NAMALWA (cell line): ENCODE measurements at places on chromosomes 12 and 14.
A peak's percentile ranks its signal among the peaks of the same experiment; 100 is the strongest.

- no peak for DNase-seq
Measured at GRCh38 chr12:25591144-25591543, 38.1 kb upstream of the LMNTD1 start.

GRCh38 chr14:53432378-53432802, 279.3 kb upstream of the DDHD1 start:
- peak; percentile 40 for DNase-seq

DNA sequence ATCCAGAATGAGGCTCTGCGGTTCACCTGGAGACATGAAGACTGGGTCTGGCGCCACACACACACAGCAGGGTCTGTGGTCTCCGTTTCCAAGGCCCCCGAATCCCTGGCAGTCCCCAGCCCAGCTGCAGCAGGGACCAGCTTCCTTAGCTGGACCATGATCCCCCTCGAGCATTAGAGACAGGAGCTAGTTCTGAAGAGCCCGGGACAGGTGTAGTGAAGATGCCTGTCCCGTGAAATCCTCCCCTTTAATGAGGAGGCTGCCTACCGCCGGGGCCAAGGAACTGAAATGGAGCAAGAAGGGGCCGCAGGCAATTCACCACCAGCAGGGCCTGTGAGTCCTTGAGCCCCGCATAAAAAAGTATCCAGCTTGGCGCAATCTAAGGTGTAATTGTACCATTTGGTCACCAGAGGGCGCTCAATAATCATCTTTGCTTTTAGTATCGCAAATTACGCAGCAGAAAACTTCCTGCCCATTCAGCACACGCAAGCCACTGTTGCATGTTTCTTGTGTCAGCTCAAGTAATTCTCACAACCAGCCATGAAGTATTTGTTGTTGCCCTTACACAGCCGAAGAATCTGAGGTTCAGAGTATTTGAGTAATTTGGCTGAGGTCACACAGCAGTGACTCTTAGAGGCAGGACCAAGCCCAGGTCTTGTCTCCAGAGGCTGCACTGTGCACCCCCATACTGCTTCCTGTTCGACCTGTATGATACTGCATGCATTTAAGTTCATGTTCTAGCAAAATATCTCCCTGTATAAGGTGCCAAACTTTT, 54.3 kb upstream of the PPP2R5C start:
- DNase-seq, result peak; percentile 95

- no peak for DNase-seq
Measured at GRCh38 chr14:82689948-82690347, 1156.3 kb upstream of the SEL1L start.

DNA sequence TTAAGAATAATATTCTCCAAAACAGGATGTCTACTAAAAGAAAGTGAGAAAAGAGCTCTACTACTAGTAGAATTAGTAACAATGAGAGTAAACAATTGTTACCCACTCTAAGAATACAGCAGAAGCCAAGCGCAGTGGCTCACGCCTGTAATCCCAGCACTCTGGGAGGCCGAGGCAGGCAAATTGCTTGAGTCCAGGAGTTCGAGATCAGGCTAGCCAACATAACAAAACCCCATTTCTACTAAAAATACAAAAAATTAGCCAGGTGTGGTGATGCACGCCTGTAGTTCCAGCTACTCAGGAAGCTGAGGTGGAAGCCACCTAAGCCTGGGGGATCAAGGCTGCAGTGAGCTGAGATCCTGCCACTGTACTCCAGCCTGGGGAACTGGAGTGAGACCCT, 4.7 kb downstream of the DNAJC14 start:
- no peak for DNase-seq

DNA sequence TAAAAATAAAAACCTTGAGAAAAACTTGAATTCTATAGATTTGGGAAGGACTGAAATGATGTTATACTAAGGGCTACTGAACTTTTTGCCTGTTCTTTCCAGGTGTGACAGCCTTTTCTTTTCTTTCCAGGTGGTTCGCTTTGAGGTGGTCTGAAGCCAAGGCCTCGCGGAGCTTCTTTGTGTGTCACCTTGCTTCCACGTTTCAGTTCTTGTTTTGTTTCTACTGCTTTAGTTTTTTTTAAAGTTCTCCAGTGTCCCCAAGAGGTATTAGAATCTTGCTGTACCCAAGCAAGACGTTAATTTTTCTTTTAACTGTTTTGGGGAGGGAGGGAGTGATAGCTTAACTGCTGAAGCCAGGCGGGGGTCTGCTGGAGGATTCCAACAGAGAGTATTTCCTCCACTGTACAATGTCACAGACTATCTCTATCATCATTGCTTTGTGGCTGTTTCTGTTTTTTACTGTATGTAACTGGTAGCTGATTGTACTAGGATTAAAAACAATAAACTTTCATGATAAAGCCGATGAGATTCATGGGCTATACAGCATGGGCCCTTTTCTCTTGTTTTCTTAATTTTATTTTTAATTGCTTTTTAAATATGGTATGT, 40.2 kb downstream of the PROX2 start:
- DNase-seq, result no peak

GRCh38 chr12:123983822-123984485, 10.9 kb downstream of the ZNF664 start:
- DNase-seq, result peak; percentile 74

GRCh38 chr14:91277546-91278382, 33.3 kb upstream of the GPR68 start:
- no peak for DNase-seq

- DNase-seq, result no peak
Measured at GRCh38 chr12:15942475-15942874, 31.3 kb downstream of the DERA start.

DNA sequence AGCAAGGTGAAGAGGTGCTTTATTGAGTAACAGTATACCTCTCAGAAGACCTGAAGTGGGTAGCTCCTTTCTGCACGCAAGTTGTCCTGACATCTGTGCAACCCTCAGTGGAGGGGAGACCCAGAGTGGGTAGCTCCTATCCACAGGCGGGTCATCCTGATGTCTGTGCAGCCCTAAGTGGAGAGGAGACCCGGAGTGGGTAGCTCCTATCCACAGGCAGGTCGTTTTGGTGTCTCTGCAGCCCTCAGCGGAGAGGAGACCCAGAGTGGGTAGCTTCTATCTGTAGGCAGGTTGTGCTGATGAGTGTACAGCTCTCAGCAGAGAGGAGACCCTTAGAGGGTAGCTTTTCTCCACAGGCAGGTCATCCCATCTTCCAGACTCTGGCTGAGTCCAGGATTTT, 45.1 kb upstream of the PRPF39 start:
- DNase-seq, result no peak

GRCh38 chr14:60616461-60616959, 32.8 kb downstream of the SIX1 start:
- DNase-seq, result no peak

DNA sequence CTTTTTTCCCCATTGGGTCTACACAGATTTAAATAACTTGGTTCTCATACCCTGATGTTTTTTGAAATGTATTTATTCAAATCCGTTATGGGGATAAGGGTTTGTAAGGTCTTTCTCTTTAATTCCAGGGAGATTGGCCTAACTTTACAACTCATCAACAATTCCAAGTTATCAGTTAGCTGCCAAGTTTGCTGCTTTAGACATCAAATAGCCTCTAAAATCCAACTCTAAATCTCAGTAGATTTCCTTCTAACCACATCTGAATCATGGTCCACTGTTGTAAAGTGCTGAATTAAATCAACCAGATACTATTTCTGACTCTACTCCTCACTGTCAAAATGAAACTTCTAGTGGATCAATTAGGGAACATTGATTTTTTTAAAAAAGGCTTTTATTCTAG, 364.1 kb upstream of the E2F7 start:
- DNase-seq, result no peak

DNA sequence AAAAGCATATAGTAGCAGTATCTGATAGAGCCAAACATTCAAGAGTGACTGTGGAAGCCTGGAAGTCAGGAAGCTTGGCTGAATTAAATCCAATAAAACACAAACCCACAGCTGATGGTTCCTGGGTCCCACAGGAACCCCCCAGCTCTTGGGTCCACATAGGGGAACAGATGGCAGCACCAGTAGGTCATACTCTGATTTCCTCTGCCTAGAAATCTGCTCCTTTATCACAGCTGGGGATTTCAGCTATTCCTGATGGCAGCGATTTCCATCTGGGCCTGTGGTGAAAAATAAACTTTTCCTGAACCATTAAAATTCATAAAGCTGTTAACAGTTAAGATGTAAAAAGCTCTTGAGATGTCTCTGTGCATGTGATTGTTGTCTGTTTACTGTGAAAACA, 202.0 kb upstream of the FRMD6 start:
- DNase-seq, result no peak

DNA sequence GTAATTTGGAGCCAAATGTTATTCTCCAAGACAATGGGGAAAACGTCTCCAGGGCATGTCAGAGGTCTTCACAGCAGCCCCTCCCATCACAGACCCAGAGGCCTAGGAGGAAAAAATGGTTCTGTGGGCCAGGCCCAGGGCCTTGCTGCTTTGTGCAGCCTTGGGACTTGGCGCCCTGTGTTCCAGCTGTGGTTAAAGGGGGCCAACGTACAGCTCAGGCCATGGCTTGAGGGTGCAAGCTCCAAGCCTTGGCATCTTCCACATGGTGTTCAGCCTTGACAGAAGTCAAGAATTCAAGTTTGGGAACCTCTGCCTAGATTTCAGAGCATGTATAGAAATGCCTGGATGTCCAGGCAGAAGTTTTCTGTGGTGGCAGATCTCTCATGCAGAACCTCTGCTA, 3.2 kb upstream of the CRY1 start:
- DNase-seq, result no peak

- DNase-seq, result no peak
Measured at GRCh38 chr12:59452746-59453145, 143.1 kb upstream of the SLC16A7 start.

GRCh38 chr12:50246873-50247612, 36.3 kb downstream of the LIMA1 start:
- no peak for DNase-seq

DNA sequence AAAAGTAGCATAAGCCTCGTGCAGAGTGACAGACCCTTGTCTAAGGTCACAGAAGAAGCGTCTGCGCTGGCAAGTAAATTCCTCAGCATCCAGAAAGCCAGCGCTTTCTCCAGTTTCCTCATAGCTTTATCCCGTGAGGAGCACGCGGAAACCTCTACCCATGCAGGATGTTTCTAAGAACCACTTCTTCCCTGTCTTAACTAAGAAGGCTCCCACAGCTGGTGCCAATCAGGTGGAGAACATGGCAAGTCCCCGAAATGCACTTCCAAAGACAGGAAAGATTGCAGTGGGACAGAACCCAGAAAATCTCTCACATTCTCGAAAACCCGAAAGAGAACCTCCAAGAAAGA, 968 bp upstream of the ARID4A start:
- DNase-seq, result no peak

DNA sequence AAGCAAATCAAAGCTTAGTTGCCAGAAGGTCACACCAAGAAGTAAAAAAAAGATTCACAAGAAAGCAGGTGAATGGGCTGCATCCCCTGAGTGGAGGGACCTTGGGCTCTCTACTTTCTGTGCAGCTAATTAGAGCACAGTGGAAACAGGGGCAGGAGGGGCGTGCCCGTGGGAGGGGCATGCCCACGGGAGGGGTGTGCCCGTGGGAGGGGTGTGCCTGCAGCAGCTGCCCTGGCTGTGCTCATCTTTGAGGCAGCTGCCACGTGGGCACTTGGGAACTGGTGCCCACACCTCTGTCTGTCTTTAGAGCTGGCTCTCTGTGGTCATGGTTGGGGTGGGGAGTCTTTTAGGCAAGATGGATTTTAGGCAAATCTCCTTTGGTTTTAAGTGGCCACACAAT, 60.0 kb downstream of the EML1 start:
- peak; percentile 44 for DNase-seq

DNA sequence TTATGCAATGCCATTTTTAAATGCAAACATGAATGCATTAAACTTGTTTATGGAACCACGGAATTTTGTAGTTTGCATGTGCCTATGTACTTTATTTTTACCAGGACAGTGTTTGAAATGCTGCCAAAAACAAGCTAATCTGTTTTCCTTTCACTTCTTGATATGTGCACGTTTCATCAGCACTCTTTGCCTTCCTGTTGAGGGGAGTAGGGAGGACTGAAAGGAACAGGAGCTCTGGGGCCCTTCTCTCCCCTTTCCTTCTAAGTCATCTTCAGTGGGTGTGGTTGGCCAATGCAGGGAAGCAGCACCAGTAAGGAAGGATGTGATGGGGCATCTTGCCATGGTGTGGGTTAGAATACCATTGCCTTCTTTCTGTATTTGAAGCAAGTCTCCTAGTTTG, 12.1 kb upstream of the PPP4R4 start:
- no peak for DNase-seq

DNA sequence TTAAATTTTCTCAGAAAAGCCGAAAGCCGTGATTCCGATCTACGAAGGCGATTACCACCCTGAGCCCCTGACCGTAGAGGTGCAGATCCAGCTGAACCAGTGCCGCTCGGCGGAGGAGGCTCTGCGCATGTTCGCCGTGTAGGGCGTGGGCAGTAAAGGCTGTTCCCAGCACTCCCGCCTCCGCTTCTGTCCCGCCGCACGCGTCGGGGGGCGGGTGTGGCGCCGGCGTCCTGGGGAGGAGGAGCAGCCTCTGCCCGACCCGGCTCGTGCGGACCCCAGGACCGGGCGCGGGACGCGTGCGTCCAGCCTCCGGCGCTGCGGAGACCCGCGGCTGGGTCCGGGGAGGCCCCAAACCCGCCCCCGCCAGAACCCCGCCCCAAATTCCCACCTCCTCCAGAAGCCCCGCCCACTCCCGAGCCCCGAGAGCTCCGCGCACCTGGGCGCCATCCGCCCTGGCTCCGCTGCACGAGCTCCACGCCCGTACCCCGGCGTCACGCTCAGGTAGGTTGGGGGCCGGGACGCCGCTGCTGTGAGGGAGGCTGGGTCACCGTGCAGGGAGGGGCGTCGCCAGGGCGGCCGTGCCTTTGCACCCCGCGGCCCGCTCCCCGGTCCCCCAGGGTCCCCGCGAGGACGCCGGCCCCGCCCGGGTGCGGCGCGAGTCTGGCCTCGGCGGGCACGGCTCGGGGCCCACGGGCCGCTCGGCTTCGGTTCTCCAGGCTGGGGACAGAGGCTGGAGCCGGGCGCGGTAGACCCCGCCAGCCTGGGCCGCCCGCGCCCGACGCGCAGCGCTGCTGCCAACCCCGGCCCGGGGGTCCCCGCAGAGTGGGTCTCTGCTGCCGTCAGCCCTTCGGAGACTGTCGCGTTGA, at the start of gene B3GNT4:
Gene B3GNT4, plus strand, starts transcription at position 409 of the 866 bp plus-strand sequence. CDS start 910 bp downstream, outside the sequence.
- no peak for DNase-seq

DNA sequence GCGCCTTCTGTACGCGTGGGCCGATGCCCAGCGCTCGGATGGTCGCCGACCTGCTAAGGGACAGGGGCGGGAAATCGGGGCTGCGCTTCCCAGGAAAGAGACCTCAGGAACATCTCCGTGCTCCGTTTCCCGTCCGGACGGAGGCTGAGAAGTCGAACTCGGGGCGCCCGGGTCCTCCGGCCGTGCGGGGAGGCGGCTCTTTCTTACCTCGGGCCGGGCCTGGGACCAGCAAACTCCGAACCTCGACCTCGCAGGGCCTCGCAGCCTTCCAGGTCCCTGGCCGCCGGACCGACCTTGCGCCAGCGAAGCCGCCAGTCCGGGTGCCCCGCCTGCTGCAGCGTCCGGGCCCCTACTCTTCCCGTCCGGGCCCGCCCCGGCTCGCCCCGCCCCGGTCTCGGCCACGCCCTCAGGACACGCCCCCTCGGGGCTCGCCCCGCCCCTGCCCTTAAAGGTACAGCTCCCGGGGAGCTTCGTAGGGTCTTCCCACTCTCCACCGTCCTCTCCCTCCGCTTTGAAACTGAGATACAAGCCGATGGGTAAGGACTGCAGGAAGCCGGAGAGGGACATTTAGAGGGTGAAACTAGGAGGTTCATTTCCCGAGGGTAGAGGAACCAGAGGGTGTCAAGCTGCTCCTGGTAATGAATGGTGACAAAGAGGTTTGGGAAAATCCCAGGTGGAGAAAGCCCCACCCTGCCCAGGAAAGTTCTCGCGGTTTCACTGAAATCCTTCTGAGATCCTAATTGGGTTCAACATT, at the start of gene SLC8B1:
Gene SLC8B1, minus strand, starts transcription at position 324 of the 754 bp plus-strand sequence. CDS start 2,231 bp downstream, outside the sequence.
- peak; percentile 84 for DNase-seq
